Esophagus muscularis mucosa (tissue), 4 donors: ENCODE measurements at places on chromosomes 7 and 10.

DNA sequence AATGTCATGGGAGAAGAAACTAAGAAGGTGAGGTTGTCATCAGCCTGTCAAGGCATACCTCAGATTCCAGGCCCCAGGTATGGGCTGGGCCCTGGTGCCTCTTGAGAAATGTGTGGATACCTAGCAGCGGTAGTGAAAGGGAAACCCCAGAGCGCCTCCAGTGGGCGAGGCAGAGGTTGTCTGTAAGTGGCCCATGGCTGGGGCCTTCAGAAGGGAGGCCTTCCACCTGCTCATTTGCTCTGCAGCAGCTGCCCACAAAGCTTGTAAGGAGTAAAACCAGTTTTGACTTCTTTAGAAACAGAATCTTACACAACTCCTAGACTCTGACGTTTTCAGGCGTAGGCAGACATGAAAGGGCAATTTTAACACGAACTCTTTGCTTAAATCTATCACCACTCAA is 509.9 kb downstream of the PARD3 start:
- H3K36me3 ChIP-seq, result no peaks in the 10 kb centered on the region
- no peaks in the 10 kb centered on the region for H3K4me1 ChIP-seq
- no peak overlapping the region for H3K4me3 ChIP-seq
- no peaks in the 10 kb centered on the region for H3K27me3 ChIP-seq
- DNase-seq, result no peak

DNA sequence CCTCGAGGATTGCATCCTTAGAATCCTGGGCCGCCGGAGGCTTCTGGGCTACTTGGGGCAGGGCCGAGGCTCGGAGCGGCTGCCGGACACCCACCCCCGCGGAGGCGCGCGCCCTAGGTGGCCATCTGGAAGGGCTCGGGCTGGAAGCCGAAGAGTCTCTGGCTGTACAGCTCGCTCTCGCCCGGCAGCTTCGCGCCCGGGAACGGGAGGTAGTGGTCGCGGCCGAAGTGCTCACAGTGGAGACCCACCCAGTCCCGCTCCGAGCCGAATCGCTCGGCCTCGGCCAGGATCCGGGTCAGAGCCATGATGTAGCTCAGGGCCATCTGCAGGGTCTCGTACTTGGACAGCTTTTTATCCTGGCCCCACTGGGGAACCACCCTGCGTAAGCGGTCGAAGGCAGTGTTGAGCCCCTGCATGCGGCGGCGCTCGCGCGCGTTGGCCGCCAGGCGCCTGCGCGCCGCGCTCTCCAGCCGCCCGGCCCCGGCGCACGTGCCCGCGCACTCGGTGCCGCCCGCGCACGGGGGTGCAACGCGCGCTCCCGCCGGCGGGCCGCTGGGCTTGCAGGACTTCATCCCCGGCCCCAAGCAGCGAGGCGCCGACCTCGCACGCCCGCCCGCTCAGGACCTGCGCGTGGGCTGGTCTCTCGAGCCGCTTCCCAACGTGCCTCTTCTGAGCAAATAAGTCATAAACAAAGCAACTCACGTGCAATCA is 652 bp downstream of the ATOH7 start:
- peaks cover 11% of the 10 kb centered on the region for H3K4me1 ChIP-seq
- H3K27ac ChIP-seq, result peak overlapping the region; percentile 75
- DNase-seq, result peak; percentile 92
- peak overlapping the region; percentile 71 for H3K4me3 ChIP-seq
- H3K27me3 ChIP-seq, result no peaks in the 10 kb centered on the region
- H3K36me3 ChIP-seq, result no peaks in the 10 kb centered on the region

- H3K4me3 ChIP-seq, result no peak overlapping the region
- peaks cover 24% of the 10 kb centered on the region for H3K4me1 ChIP-seq
- no peaks in the 10 kb centered on the region for H3K27me3 ChIP-seq
- DNase-seq, result no peak
- no peak overlapping the region for H3K27ac ChIP-seq
These were observed 172.6 kb downstream of the FAM107B start for GRCh38 chr10:14601872-14602725.

- no peak for DNase-seq
- no peaks in the 10 kb centered on the region for H3K36me3 ChIP-seq
- H3K4me3 ChIP-seq, result no peak overlapping the region
- no peaks in the 10 kb centered on the region for H3K27me3 ChIP-seq
- no peaks in the 10 kb centered on the region for H3K4me1 ChIP-seq
These were observed 219.3 kb downstream of the THSD7A start for GRCh38 chr7:11612737-11613136.

- no peaks in the 10 kb centered on the region for H3K27me3 ChIP-seq
- no peak overlapping the region for H3K27ac ChIP-seq
- DNase-seq, result no peak
- no peak overlapping the region for H3K4me3 ChIP-seq
These were observed 60.4 kb downstream of the INPP5F start for GRCh38 chr10:119786117-119786769.

- H3K4me3 ChIP-seq, result peak overlapping the region; percentile 44
- H3K4me1 ChIP-seq, result peaks cover 49% of the 10 kb centered on the region
- no peak overlapping the region for H3K27ac ChIP-seq
- peaks cover 100% of the 10 kb centered on the region for H3K27me3 ChIP-seq
These were observed 5.8 kb upstream of the FEZF1 start for GRCh38 chr7:122310119-122311021.

DNA sequence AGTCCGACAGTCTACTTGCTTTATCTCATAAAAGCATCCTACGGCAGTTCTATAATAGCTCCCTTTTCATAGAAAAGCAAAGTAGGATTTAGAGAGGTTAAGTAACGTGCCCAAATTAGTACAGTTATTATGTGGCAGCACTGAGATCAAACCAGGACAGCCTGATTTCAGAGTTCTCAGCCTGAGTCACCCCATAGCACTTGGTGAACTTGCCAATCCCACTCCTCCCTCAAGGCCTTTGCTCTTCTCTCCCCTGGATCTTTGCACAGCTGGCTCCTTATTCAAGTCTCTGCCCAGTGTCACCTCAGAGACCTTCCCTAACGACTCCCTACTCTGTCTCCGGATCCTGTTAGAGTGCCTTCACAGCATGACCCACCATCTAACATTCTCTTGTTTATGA is 438.0 kb upstream of the NFE2L3 start:
- H3K4me1 ChIP-seq, result peaks cover 44% of the 10 kb centered on the region
- no peak overlapping the region for H3K4me3 ChIP-seq
- no peak for DNase-seq
- H3K36me3 ChIP-seq, result no peaks in the 10 kb centered on the region
